ENCODE measurements at places on chromosomes 12 and 14. TPM values are rescaled to one million over a fixed set of nuclear protein-coding genes. Genes with fewer than 3 reads are reported as not detected.
A peak's percentile ranks its signal among the peaks of the same experiment; 100 is the strongest.

DNA sequence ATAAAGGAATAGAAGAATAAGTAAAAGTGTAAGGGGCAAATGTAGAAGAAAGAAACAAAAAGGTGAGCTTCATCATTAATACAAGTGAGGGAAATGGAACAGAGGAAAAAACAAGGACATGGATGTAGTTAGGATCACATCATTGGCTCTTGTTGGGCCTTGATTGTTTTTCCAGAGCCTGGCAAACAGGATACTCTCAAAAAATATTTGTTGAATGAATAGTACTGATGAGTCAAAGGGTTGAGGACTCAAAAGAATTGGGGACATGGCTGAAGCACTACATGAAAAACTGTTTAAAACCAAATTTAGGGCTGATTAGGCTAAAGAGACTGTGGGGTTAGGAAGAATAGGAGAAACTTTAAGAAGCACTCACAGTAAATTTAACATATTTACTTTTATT is 11.4 kb upstream of the SRP54 start:
- DNase-seq = no peak

- DNase-seq = peak; percentile 68
Measured at GRCh38 chr12:22443379-22444316, 100.7 kb downstream of the C2CD5 start.

GRCh38 chr14:89283327-89284060 is 133.5 kb downstream of the FOXN3 start:
- DNase-seq = no peak

DNA sequence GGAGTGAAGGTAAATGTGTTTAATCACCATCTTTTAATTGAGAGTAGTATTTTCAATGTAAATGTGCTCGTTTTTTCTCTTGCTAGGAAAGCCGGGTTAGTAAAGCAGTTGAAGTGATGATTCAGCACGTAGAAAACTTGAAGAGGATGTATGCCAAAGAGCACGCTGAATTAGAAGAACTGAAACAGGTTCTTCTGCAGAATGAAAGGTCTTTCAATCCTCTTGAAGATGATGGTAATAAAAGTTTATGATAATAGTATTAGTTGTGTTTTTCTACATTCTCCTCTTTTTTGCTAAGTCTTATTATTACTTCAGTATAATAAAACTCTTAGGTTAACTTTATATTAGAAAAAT is 93.9 kb downstream of the DNAI7 start:
- no peak for DNase-seq

- DNase-seq = no peak
Measured at GRCh38 chr12:74204236-74204635, 333.4 kb upstream of the ATXN7L3B start.

GRCh38 chr14:106268013-106268727 is 741.8 kb downstream of the TMEM121 start:
- peak; percentile 75 for DNase-seq

DNA sequence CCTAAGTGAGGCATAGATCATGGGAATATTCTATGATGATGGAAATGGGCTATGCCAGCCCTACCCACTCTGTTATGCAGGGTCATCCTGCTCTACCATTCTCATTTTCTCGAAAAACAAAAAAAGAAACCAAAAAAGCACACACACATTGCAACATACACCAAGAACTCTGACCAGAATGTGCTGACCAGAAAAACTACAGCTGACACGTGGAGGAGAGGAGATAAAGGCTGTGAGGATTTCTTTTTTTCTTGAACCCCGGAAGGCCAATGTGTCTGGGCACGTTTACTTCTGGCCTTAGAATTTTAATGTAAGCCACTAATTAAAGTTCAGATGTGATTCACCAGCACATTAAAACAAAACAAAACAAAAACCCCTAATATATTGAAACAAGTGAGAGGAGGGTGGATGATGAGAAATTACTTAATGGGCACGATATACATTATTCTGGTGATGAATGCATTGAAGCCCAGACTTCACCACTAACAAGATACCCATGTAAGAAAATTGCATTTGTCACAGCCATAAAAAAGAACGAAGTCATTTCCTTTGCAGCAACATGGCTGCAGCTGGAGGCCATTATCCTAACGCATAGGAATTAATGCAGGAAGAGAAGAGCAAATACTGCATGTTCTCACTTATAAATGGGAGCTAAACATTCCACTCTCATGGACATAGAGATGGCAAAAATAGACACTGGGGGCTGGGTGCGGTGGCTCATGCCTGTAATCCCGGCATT is 66.3 kb upstream of the PLEKHG3 start:
- no peak for DNase-seq

DNA sequence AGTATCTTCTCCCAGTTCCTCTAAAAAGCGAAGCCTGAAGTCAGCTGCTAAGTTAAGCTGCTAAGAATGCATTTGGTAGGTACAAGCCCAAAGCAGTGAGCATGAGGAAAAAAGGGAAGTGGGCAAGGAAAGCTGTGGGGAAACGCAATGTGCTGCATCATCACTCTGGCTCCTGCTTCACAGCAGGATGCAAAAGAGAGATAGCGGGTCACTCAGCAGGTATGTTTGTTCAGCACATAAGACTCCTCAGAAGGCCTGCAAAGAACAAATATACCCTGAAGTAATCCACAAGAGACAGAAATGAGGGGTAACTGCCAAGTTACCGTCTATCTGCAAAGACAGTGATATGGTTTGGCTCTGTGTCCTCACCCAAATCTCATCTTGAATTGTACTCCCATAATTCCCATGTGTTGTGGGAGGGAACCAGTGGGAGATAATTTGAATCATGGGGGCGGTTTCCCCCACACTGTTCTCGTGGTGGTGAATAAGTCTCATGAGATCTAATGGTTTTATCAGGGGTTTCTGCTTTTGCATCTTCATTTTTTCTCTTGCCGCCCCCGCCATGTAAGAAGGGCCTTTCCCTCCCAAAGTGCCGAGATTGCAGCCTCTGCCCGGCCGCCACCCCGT is 127.4 kb upstream of the EGLN3 start:
- no peak for DNase-seq

DNA sequence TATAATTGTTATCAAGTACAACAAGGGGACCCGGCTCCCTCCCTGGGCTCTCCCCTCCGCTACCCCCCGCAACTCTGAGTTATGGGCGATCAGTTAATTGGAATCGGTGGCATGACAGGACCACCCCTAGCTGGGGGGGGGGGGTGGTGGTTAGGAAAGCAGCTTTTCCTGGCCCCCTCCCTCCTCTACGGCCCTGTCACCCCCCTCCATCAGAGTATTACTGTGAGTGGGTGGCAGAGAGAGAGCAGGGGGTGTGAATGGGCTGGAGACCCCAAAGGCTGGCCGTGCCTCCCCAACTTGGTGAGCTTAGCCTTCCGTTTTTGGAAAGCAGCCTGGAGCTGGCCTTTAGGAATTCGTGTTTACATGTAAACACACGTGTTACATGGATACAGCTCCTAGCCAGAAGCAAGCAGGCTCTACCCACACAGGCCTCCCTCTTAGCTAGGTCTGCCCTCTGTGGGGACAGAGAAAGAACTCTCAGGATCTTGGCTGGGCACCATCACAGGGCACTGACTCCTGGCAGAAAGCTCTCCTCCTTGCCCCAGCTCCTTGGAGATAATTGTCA is 1.1 kb upstream of the HOXC4 start:
- no peak for DNase-seq

DNA sequence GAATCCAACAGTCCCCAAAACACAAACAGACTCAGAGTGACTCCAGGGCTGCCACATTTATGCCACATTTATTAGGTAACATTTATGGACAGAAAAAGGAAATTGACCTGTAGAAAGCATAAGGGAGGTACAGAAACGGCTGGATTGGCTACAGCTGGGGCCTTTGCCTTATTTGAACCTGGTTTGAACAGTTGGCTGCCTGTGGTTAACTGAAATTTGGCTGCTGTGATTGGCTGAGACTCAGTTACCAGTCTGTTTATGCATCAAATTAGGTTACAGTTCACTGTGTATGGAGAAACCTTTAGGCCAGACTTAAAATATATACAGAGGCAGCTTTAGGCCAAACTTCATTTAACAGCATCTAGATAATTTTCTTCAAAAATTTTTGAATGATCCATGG is 27.8 kb upstream of the PCNX1 start:
- DNase-seq = no peak

GRCh38 chr12:45697371-45697770 is 32.1 kb upstream of the ARID2 start:
- no peak for DNase-seq

DNA sequence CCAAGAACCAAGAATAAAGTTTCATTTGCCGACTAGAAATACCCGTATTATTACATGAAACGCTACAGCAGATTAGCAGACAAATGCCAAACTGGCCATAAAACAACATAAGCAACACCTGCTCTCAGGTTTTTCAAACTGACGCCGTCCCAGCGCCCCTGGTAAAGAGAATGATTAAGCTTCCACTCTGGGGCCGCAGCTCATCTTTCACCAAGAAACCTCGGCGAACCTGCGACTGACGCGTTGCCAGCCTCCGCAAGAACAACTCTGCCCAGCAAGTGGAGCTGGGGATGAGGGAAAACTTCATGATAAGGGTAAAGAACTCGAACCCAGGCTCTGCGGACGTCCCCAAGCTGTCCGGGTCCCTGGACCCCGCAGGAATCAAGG is 530 bp downstream of the ARL1 start:
- peak; percentile 1 for DNase-seq

- no peak for DNase-seq
Measured at GRCh38 chr12:57454566-57455373, at the start of gene INHBE. TSS of gene INHBE (plus strand) at chr12:57455307. CDS start at chr12:57455537, 230 bp downstream.

GRCh38 chr14:101953151-101953550 is 11.2 kb upstream of the DYNC1H1 start:
- no peak for DNase-seq

DNA sequence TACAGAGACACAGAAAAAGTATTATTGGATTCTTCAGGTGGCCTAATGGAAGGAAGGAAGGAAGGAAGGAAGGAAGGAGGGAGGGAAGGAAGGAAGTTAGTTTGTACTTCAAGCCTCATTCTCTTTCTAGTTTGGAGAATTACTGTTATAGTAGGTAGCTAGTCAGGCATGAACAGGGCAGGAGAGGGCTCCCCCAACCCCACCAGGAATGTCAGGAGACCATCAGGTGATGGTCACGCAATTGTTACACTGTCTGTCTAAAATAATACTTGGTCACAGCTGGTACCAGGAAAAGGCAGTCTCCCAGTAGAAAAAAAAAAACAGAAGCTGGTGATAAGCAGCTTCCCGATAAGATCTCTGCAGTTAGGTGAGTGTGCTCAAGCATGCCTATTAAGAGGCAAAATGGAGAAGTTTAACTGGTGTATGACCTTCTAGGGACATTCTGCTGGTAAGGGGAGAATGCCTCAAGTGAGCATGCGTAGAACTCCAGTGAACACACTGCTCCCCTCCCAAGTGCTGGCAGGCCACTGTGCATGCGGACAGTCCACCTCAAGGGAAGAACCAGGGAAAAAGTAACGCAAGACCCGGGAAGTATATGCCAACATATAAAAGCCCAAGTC is 358.4 kb upstream of the SOX5 start:
- no peak for DNase-seq

GRCh38 chr14:70665448-70666360 is 24.0 kb downstream of the TTC9 start:
- no peak for DNase-seq

GRCh38 chr12:98894412-98895085 is 249.5 kb downstream of the APAF1 start:
- no peak for DNase-seq

DNA sequence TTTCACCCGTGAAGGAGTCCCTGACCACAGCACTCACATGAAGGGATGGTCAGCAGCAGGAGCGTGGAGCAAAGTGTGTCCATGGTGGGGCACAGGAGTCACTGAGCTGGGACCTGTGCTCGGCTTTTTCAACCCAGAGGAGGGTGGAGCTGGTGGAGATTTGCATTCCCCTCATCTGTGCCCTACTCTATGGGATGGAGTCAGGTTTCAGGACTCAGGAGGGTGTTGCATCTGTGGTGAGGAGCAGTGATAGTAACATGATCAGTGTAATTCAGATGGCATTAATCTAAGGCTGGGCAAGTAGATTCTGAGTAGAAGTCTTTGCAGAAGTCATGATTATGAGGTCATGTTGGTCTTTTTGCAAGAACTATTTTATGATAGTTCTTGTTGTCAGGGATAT is 511.9 kb downstream of the TMEM121 start:
- no peak for DNase-seq

DNA sequence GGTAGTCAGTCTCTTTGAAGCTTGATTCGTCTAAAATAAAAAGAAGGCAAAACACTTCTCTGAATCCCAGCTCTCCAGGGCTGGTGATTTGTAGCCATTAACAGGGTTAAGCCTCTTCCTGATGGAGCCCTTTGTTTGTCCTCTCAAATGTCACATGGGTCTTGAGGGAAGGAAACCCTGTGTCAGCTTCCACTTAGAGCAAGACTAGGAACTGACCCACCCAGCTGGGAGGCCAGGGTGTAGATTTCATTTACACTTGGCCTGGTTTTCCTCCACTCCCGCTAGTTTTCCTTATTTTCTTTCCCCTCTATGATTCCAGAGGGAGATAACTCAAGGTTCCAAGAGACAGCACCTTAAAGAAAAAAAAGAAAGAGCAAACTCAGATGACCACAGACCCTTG is 230.5 kb upstream of the EGLN3 start:
- DNase-seq = no peak

DNA sequence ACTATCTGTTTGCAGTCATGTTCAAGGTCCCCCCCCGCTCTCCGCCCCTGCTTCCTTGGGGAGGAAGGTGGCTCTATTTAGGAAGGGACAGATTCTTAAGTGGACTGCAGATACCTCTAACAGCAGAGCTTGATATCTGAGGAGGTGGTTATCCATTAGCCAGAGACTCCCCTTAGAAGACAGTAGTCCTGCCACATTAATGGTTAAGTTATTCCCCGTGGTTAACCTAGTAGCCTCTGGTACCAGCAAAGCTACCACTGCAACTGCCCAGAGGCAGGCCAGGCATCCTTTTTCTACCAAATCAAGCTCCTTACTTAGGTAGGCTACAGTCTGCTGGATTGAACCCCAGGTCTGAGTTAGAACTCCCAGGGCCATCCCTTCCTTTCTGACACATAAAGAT is 162.1 kb upstream of the AVPR1A start:
- DNase-seq = no peak

- DNase-seq = peak; percentile 50
Measured at GRCh38 chr12:54417712-54418440, 1.2 kb downstream of the ITGA5 start.

DNA sequence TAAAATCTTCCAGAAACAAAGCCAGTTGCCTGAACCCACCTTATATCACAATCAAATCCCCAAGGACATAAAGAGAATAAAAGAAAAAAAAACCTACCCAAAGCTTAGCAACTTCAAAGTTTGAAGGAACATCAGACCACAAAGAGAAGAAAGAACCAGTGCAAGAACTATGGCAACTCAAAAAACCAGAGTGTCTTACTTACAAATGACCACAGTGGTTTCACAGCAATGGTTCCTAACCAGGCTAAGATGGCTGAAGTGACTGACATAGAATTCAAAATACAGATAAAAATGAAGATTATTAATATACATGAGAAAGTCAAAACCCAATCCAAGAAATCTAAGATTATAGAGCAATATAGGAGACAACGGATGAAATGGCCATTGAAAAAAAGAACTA is 56.7 kb downstream of the APOBEC1 start:
- DNase-seq = no peak

- no peak for DNase-seq
Measured at GRCh38 chr12:132099739-132100138, 44.4 kb downstream of the DDX51 start.

Gene ACSS3
- total RNA-seq = not detected

Gene CCDC177
- total RNA-seq = not detected

Gene FAM222A
- total RNA-seq = 0.69 TPM

Gene DDX51
- 42.1 TPM for total RNA-seq

Gene C1S
- total RNA-seq = 2.6 TPM

Gene ISM2
- total RNA-seq = not detected

Gene RBP5
- total RNA-seq = 1.2 TPM

Gene CAPZA3
- not detected for total RNA-seq

Gene EFCAB11
- total RNA-seq = 2.5 TPM
